ENCODE measurements at places on chromosomes 3 and 15.
A peak's percentile ranks its signal among the peaks of the same experiment; 100 is the strongest.

DNA sequence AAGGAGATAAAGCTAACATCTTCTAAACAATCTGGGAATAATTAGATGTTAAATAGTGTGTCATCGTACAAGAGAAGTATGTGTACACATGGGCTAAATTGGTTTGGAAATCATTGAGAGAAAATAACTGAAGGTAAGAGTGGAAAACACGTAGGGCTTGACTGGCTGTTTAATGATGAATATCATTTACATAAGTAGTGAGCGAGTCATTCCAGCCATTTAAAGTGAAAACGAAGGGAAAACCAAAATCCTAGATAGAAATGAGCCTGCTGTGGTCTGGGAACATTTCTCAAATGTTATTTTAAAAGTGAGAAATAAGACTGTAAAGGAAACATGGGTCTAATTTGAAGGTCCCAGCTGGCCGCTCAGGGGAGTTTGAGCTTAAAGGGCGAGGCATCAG is 41.9 kb upstream of the KCNMB2 start:
- DNase-seq = no peak

DNA sequence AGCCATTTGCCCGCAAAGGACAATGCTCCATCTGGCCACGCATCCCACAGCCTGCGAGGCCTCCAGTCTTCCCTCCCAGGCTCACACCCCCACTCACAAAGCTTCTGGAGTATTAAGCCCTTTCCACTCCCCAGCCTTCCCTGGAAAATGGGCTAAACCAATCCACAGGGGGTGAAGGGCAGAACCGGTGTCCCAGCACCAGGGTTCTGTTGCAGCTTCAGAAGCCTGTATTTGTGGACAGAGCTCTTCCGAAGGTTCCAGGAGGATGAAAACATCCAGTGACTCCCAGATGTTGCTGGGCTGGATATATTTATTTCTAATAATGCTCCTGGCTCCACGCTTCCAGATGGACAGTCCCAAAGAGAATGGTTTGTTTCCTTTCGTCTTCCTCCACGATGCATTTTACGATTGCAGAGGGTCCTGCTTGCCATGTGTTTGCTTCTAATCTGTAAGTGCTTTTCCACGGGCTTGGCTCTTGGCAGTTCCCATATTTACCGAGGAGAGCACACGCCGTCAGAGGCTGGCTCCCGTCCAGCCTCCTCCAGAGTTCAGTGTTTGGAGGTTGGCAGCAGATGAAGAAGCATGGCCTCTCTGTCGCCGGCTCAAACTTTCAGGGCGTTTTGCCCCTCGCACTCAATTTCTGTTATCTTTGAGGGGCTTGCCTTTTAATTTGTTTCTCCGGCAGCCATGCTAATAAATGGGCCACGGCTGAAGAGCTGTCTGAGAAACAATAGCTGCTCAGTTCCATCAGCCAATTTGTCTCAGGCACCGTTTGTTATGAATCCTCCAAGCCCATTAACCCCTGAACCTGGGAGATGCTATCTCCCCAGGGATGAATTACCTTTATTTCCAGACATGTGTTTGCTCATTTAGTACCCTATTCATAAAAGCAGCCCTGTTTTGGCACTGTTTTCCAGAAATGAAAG is 367.9 kb upstream of the PROK2 start:
- DNase-seq = peak; percentile 29

DNA sequence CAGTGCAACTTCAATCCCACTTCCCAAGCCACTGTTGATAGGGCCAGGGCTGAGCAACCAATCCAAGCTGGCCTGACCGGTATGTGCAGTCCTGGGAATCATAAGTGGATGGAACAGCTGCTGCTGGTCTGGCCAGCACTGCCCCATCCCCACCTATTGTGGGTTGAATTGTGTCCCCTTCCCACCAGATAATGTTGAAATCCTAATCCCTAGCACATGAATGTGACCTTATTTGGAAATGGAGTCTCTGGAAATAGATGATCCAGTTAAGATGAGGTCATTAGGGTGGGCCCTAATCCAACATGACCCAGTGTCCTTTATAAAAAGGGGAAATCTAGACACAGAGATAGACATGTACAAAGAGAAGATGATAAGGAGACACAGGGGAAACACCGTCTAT is 13.7 kb upstream of the PDIA5 start:
- DNase-seq = no peak

DNA sequence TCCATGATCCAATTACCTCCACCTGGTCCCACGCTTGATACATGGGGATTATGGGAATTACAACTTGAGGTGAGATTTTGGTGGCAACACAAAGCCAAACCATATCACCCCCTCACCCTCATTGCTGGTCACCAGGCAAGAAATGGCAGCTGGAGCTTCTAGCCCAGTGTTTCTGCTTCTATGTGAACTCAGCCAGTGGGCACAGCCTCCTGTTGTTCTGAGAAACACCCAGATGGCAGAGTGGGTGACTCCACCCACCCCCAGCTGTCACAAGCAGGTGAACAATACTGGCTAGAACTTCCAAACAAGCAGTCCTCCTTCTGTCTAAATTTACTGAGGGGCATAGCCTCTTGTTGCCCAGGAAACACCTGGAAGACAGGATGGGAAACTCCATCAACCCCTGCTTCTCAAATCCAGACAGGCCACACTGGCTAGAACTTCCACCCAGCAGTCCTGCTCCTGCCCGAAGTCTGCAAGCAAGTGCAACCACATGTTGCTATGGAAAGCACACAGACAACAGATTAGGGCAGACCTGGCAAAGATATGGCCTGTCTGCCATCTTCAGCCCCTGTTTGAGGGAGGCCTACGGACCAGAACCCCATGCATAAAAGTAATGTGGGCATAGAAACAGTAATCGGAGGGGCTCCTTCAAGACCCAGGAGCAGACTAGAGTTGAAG is 114.1 kb downstream of the DTWD1 start:
- no peak for DNase-seq

GRCh38 chr15:32652178-32652577 is 10.7 kb downstream of the SCG5 start:
- DNase-seq = no peak

GRCh38 chr15:58748040-58748851 is 1.3 kb downstream of the ADAM10 start:
- DNase-seq = no peak

GRCh38 chr15:90859234-90860131 is 8.9 kb upstream of the FURIN start:
- DNase-seq = no peak

GRCh38 chr3:108669208-108669607 is 79.7 kb downstream of the DZIP3 start:
- DNase-seq = no peak

- DNase-seq = no peak
These were observed 130.2 kb downstream of the FILIP1L start for GRCh38 chr3:99984139-99984538.
